IMR-90 (cell line): ENCODE measurements at places on chromosomes 2 and 18.

GRCh38 chr2:241237949-241238371 lies 49.5 kb downstream of the ANO7 start:
- H3K36me3 ChIP-seq: peaks cover 94% of the 10 kb centered on the region
- no peak overlapping the region for H3K4me3 ChIP-seq
- DNase-seq: no peak
- H3K27me3 ChIP-seq: no peaks in the 10 kb centered on the region
- H3K4me1 ChIP-seq: peaks cover 1% of the 10 kb centered on the region; the same call in 1 of the 2 replicates

- no peak for DNase-seq
- H3K36me3 ChIP-seq: no peaks in the 10 kb centered on the region
- no peaks in the 10 kb centered on the region for H3K27me3 ChIP-seq
Measured at GRCh38 chr18:44054514-44054913, 626.2 kb upstream of the SETBP1 start.

DNA sequence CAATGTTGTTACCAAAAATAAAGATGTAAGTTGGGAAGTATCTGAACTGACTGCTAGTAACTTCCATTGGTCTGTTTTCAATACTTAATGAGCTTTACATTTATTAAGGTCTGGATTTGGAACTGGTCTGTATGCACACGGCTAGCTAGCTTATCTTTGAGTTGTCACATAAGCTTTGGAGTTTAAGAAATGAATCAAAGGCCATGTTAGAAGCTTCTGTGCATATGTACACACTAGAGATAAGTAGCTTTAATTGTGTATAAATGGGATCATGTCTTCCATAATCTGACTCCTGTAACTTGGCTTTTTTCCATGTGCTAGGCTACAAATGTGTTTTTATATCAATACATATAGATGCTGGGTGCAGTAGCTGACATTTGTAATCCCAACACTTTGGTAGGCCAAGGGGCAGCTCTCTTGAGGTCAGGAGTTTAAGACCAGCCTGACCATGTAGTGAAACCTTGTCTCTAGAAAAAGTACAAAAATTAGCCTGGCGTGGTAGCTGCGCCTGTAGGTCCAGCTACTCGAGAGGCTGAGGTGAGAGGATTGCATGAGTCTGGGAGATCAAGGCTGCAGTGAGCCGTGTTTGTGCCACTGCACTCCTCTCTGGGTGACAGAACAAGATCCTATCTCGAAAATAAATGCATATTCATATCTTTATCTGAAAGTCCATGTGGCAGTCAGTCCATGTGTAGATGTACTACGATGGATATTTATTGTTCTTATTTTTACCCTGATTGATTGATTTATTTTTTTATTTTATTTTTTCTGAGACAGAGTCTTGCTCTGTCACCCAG lies 27.2 kb downstream of the ATIC start:
- no peaks in the 10 kb centered on the region for H3K27me3 ChIP-seq
- no peak overlapping the region for H3K27ac ChIP-seq
- H3K36me3 ChIP-seq: peaks cover 29% of the 10 kb centered on the region
- no peaks in the 10 kb centered on the region for H3K4me1 ChIP-seq

- DNase-seq: no peak
- H3K4me3 ChIP-seq: no peak overlapping the region
- H3K27me3 ChIP-seq: peaks cover 15% of the 10 kb centered on the region
- no peak overlapping the region for H3K27ac ChIP-seq
- H3K4me1 ChIP-seq: peaks cover 4% of the 10 kb centered on the region; the same call in 1 of the 2 replicates
Measured at GRCh38 chr2:70904371-70905216, 31.1 kb upstream of the ATP6V1B1 start.

- H3K4me3 ChIP-seq: no peak overlapping the region
- DNase-seq: no peak
- H3K4me1 ChIP-seq: peaks cover 21% of the 10 kb centered on the region
- no peaks in the 10 kb centered on the region for H3K36me3 ChIP-seq
- peak overlapping the region; percentile 18; the same call in 1 of the 2 replicates for H3K27ac ChIP-seq
- H3K27me3 ChIP-seq: no peaks in the 10 kb centered on the region
Measured at GRCh38 chr18:77079954-77080682, 52.5 kb downstream of the MBP start.

GRCh38 chr18:36301884-36302283 lies 4.4 kb downstream of the FHOD3 start:
- H3K27me3 ChIP-seq: no peaks in the 10 kb centered on the region; the same call in 1 of the 2 replicates
- no peaks in the 10 kb centered on the region for H3K36me3 ChIP-seq
- no peak for DNase-seq
- no peak overlapping the region for H3K27ac ChIP-seq

- H3K27ac ChIP-seq: peak overlapping the region; percentile 70; the same call in 1 of the 2 replicates
- H3K4me3 ChIP-seq: no peak overlapping the region
- H3K4me1 ChIP-seq: peaks cover 9% of the 10 kb centered on the region
- no peaks in the 10 kb centered on the region for H3K36me3 ChIP-seq
- H3K27me3 ChIP-seq: no peaks in the 10 kb centered on the region
Measured at GRCh38 chr2:46771309-46771708, 144.3 kb downstream of the MCFD2 start.

DNA sequence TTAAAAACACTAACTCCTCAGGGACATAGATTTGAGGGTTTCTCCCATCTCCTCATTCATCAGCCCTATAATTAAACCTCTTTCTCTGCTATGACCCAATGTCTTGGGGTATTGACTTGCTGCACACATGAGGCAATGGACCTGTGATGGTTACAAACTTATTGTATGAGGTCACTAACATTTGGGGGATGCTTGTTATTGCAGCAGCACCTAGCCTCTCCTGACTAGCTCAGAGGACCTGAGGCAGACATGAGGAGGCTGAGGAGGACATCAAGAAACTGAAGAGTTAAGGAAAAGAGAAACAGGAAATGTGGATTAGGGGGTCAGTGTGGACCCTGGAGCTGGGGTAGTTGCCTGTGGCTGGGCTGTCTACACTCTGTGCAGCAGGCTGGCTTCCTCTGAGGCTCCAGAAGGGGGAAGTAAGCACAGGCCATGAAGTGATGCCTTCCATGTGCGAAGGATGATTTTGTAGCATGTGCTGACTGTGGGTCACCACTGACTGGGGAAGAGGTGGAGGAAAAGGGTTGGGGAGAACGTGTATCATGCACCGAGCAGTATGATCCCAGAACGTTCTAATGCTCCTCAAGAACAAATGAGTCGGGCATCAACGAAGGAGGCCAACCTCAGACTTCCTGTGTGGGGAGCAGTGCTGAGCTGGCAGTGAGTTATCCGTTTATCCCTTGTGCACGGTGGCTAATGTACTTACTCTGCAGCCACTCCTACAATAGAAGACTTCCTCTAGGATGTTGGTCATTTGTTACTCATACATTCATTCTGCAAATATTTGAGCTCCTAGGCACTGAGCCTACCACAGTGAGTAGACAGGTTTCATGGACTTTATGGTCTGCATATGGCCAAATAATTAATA lies 42.1 kb upstream of the RFX8 start:
- no peaks in the 10 kb centered on the region for H3K27me3 ChIP-seq
- H3K4me1 ChIP-seq: peaks cover 24% of the 10 kb centered on the region
- H3K36me3 ChIP-seq: no peaks in the 10 kb centered on the region
- peak; percentile 94 for DNase-seq
- H3K4me3 ChIP-seq: no peak overlapping the region

GRCh38 chr2:33126958-33127357 lies 180.2 kb downstream of the LTBP1 start:
- DNase-seq: peak; percentile 65
- no peaks in the 10 kb centered on the region for H3K27me3 ChIP-seq
- no peak overlapping the region for H3K4me3 ChIP-seq
- H3K36me3 ChIP-seq: peaks cover 2% of the 10 kb centered on the region; the same call in 1 of the 2 replicates

- no peak for DNase-seq
- no peaks in the 10 kb centered on the region for H3K36me3 ChIP-seq
- no peak overlapping the region for H3K4me3 ChIP-seq
- no peaks in the 10 kb centered on the region; the same call in 1 of the 2 replicates for H3K27me3 ChIP-seq
- H3K27ac ChIP-seq: no peak overlapping the region
Measured at GRCh38 chr18:63575681-63576080, 11.5 kb upstream of the SERPINB13 start.

DNA sequence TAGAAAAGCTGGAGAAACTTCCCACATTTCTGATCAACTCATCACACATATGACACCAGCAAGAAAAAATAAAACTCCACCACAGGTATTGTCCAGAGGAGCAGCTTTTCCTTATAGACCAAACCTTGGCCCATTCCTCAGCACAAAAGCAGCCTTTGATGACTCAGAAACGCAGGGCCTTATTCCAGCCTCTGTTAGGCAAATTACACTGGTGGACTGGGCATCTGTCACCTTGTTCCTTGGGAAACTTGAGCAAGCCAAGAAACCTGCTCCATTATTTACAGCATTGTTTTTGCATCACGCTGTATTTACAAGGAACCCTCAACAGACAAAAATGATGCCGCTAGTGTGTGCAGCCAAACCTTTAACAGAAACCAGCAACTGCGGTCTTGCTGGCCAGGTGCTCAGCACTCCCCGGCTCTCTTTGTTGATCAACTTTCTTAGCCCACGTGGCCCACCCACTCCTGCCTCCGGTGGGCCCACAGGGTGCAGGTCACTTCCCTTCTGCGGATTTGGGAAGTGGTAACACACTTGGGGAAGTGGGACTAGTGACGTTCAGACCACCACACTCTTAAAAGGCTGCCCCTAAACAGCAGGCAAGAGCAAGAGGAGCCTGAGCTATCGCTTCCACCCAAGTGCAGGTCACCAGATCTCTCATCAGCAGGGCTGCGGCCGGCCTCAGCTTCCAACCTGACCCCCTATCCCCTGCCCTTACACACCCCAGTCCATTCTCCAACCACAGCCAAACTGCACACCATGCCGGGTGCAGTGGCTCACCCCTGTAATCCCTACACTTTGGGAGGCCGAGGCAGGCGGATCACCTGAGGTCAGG lies 1.5 kb downstream of the AP1S3 start:
- no peaks in the 10 kb centered on the region for H3K27me3 ChIP-seq
- H3K4me3 ChIP-seq: no peak overlapping the region
- no peaks in the 10 kb centered on the region for H3K36me3 ChIP-seq
- no peak for DNase-seq
- no peak overlapping the region for H3K27ac ChIP-seq
- peaks cover 3% of the 10 kb centered on the region; the same call in 1 of the 2 replicates for H3K4me1 ChIP-seq

GRCh38 chr2:9692456-9693195 lies 61.8 kb upstream of the YWHAQ start:
- H3K4me1 ChIP-seq: no peaks in the 10 kb centered on the region; the same call in 1 of the 2 replicates
- no peak overlapping the region for H3K27ac ChIP-seq
- no peak for DNase-seq
- H3K27me3 ChIP-seq: peaks cover 5% of the 10 kb centered on the region; the same call in 1 of the 2 replicates

DNA sequence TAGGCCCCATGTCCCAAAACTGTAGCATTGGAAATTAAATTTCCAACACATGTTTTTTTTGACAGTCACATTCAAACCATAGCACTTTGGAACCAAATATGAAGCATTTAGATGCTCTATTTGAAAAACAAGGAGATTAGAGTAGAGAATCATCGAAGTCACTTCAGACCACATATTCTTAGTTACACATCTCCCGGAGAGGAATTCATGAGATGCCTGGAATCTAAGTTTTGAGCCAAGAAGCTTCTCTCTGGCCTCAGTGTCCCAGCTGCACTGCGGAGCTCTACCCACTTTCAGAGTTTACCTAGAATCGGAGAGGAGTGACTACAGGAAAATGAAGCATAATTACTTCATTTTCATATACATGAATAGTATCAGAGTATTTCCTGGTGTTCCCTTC lies 385.9 kb downstream of the TNS1 start:
- H3K27me3 ChIP-seq: no peaks in the 10 kb centered on the region
- no peak overlapping the region for H3K27ac ChIP-seq
- H3K4me3 ChIP-seq: no peak overlapping the region
- DNase-seq: peak; percentile 66

DNA sequence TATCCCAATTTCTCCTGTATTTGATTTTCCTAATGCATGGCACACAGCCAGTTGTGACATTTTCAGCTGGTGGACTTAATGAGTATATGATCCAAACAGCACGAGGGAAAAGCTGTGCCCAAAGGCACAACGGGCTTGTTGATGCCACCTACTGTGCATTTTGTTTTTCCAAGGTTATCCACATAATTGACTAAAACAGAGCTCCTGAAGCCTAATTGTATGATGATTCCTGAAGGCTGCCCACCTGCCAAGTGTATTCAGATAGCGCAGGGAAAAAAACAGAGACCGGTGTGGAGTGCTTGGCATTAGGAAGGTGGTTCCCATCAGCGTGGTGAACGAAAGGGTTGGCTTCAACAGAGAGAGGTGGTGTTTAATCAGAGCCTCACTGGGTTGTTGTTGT lies 14.9 kb downstream of the RBMS1 start:
- peaks cover 21% of the 10 kb centered on the region for H3K4me1 ChIP-seq
- no peak overlapping the region for H3K4me3 ChIP-seq
- no peak overlapping the region for H3K27ac ChIP-seq
- no peak for DNase-seq
- 0 out of 2 replicates have a peak, but pooled peaks cover 4% of the 10 kb centered on the region for H3K36me3 ChIP-seq
- H3K27me3 ChIP-seq: no peaks in the 10 kb centered on the region

GRCh38 chr2:235921508-235922191 lies 246.5 kb downstream of the GBX2 start:
- no peaks in the 10 kb centered on the region for H3K27me3 ChIP-seq
- H3K27ac ChIP-seq: no peak overlapping the region
- DNase-seq: no peak

DNA sequence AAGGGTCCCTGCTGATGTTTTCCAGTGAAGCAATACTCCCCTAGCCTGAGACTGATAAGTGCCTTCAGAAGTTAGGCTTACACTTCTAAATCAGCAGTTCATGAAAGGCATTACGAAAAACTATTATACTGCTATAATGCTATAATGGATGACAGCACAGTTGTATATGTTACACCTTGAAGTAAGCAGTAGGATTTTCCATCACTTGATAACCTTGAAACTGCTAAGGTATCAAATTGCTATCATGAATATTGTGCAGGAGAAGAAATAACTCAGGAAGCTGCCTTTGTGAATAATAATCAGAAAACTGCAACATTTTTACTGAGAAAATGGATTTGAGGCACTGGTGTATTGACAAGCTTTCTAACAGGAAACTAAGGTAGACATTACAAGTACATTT lies 142.3 kb downstream of the HNMT start:
- no peak for DNase-seq
- no peaks in the 10 kb centered on the region for H3K36me3 ChIP-seq
- no peak overlapping the region for H3K27ac ChIP-seq
- H3K4me3 ChIP-seq: no peak overlapping the region
